Neural crest cell (in vitro differentiated cells): ENCODE measurements at places on chromosomes 16 and 17. TPM values are rescaled to one million over a fixed set of nuclear protein-coding genes. Genes with fewer than 3 reads are reported as not detected.

The ST6GALNAC2 gene
- 4.5 and 5.1 TPM in 2 replicates for total RNA-seq

The PTGES3L gene
- 3.4 and 3.5 TPM in 2 replicates for total RNA-seq

The SCARF1 gene
- total RNA-seq, result 0.42 and 1.1 TPM in 2 replicates

The NLE1 gene
- total RNA-seq, result 35.8 and 40.0 TPM in 2 replicates

The SOX9 gene
- total RNA-seq, result 36.8 and 36.9 TPM in 2 replicates

The PRR29 gene
- 0.82 and 1.4 TPM in 2 replicates for total RNA-seq

The RND2 gene
- total RNA-seq, result 15.3 and 17.8 TPM in 2 replicates

The CD300H gene
- not detected in 2 replicates for total RNA-seq

The TMEM114 gene
- not detected in 2 replicates for total RNA-seq

The GSE1 gene
- 26.7 and 27.3 TPM in 2 replicates for total RNA-seq

The PAQR4 gene
- total RNA-seq, result 53.3 and 53.4 TPM in 2 replicates

- DNase-seq, result no peak
Measured at GRCh38 chr17:13584701-13585080, 17.0 kb downstream of the HS3ST3A1 start.

- no peak for DNase-seq
Measured at GRCh38 chr17:72419866-72420774, 299.3 kb downstream of the SOX9 start.

- no peak for DNase-seq
Measured at GRCh38 chr16:29854520-29855100, 8.4 kb downstream of the CDIPT start.

GRCh38 chr16:66900721-66901441, 17.8 kb downstream of the CDH16 start:
- no peak for DNase-seq

GRCh38 chr17:32114536-32114935, 27.8 kb upstream of the RHOT1 start:
- DNase-seq, result no peak

DNA sequence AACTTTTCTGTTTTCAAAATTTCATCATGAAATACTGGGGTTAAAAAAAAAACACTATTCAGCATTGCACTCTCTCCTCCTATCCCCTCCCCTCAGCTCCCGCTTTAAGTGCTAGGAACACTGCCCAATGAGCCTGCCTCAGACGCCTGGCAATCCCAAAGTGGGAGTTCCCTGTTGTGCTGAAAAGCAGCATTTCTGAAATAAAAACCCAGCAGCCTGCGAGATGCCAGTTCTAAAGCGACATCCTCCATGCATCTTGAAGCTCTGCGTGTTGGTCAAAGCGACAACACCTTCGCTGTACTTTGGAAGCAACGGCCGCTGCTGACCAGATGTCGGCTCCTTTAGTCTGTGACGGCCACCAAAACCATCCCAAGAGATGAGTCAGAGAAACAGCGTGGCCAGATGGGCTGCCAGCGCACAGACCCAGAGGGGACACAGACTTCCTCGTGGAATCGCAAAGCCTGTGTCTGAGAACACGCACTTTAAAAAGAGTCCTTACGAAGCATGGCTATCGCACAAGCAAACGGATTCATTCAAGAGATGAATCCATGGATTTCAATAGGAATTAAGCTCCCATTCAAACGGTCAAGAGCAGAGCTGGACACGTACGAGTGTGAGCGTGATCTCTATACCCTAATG, 32.8 kb downstream of the FBXO31 start:
- no peak for DNase-seq

- no peak for DNase-seq
Measured at GRCh38 chr16:31414706-31415105, 13.5 kb downstream of the COX6A2 start.

DNA sequence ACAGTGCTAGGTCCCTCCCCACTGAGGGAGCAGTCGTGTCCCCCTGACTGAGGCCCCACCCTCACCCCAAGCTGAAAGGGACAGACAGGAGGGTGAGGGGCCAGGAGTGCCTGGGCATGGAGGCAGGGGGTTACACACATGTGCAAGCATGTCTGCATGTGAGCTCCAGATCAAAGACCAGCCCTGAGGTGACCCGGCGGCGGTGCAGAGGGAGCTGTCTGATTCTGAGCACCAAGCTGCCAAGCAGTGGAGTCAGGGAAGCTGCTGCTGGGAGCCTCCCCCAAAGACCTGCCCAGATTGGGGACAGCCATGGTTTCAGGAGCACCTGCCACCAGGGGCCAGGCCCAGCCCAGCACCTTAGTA, 5.5 kb downstream of the DLX3 start:
- no peak for DNase-seq

DNA sequence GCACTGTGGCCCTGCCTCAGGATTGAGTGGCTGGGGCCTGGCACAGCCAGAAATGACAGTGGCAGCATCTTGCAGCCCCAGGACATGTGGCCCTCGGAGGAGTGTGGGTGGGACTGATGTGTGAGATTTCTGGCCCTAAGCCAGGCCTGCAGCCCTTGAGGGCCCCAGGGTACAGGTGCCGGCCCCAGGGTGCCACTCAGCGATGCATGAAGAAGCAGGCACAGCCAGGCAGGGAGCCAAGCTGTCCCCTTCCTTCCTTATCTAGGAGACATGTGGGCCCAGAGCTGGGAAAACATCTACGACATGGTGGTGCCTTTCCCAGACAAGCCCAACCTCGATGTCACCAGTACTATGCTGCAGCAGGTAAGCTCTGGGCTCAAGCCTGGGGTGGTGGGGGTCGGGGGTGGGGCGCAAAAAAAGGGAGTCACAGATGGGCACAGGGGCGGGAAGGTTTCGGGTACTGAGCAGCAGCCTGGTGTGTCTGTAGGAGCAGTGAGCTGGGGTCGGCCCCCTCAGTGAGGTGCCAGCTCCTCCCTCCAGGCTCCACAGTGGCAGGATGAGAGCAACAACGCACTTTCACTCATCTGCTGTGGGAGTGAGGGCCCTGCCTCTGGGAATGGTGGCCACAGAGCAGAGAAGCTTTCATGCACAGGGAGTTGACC, 4.1 kb downstream of the ACE start:
- DNase-seq, result no peak

- no peak for DNase-seq
Measured at GRCh38 chr16:80417706-80418271, 123.0 kb upstream of the DYNLRB2 start.

DNA sequence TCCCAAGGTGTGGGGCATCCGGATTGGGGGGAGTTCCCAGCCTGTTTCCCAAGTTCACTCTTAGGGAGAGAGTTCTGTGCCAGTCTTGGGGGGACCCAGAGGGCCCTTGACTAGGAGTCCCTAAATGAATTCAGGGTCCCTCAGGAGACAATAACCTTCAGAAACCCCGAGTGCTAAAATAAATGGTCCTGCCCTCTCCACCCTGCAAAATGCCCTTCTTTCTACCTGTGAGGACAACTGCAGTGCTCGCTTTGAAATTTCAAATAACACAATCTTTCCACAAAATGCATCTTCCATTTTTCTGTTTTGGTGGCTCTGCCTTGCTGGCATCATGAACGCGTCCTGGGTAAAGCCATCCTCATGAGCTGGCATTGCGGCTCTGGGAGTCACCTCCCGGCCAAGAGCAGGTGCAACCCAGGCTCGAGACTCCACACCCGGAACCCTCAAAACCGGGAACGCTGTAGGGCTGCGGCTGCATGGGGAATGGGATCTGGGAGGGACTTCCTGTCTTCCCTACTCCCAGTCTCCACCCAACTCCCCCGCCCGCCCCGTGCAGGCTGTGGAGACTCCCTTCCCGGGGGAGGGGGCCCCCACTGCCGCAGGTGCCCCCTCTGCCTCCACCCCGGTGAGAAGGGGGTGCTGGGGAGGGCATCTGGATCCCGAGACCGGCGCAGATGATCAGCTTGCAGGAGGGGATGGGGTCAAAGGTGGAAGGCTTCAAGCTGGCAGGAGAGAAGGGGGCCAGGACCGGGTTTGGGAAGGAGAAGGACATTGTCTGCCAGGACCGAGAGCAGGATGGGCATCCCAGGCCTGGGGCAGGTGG, at the start of gene ZNF205:
TSS of gene ZNF205 (plus strand) at position 529 of the 823 bp plus-strand sequence. CDS start 845 bp downstream, outside the sequence.
- peak; percentile 72 for DNase-seq

- no peak for DNase-seq
Measured at GRCh38 chr17:34644941-34645550, 65.7 kb downstream of the TMEM132E start.

- DNase-seq, result no peak
Measured at GRCh38 chr16:15587152-15587825, 55.7 kb downstream of the MARF1 start.

- DNase-seq, result no peak
Measured at GRCh38 chr17:39208893-39209292, 8.8 kb downstream of the RPL19 start.

DNA sequence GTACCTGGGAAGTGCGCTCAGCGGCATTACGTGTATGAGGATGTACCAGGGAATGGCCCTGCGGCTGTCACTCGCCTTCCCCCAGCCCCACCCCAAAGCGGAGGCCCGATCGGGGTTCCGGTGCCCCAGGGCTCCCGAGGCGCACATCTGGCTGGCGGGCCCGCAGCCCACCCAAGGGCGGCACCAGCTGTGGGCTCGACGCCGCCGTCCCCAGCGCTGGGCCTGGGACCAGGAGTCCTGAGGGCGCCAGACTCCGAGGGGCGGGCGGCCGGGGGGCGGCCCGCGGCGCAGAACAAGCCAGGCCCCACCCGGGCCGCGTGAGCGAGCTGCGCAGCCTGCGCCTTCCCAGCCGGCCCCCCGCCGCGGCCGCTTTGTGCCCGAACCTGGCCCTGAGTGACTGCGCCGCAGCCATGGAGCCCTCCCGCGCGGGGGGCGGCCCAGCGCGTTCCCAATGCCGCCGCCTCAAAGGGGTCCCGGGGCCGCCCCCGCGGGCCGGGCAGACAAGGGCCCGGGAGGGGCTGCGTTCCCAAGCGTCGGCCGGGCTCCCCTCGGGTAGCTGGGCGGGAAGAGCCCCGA, 17.4 kb downstream of the ZNF423 start:
- DNase-seq, result no peak

DNA sequence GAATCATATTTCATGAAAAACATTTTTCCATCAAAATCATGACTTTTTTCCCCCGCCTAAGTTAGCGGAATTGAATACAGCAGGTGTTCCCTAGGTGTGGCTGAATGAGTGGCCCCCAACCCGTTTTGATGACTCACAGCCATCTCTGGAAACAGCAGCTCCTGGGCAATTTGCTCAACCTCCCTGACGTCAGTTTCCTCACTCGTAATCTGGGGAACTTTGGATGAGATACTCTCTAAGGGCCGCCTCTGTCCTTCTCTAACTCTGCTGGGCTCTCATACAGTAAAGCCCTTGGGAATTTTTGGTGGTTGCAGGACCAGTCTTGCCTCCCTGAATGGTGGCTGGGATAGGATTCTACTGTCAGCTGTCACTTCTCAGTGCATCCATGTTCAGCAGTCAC, 11.6 kb upstream of the NTN1 start:
- DNase-seq, result no peak

DNA sequence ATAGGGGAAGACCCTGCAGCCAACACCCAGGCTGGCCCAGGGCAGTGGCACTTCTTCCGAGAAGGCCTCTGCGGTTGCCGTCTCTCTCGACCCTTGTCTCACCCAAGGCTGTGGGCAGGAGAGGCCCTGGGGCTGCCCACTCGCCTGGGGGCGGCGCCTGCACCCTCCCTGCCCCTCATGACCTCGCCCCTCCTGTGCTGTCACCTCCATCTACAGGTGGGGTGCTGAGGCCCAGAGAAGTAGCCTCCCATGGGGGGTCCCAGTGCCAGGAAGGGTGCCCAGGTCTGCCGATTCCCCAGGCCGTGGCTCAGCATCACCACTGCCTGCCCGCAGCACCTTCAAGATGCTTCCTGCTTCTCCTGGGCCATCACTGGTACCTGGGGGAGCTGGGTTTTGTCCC, 992 bp downstream of the NLRC3 start:
- DNase-seq, result no peak
